Activated CD8-positive, alpha-beta T cell treated with anti-CD3 and anti-CD28 coated beads, Interleukin-2, amount 10 ng/mL, durations not matched to agents 7 days and 5 days (primary cell): ENCODE measurements at places on chromosomes 2 and 18. TPM values are rescaled to one million over a fixed set of nuclear protein-coding genes. Genes with fewer than 3 reads are reported as not detected.
A peak's percentile ranks its signal among the peaks of the same experiment; 100 is the strongest.

DNA sequence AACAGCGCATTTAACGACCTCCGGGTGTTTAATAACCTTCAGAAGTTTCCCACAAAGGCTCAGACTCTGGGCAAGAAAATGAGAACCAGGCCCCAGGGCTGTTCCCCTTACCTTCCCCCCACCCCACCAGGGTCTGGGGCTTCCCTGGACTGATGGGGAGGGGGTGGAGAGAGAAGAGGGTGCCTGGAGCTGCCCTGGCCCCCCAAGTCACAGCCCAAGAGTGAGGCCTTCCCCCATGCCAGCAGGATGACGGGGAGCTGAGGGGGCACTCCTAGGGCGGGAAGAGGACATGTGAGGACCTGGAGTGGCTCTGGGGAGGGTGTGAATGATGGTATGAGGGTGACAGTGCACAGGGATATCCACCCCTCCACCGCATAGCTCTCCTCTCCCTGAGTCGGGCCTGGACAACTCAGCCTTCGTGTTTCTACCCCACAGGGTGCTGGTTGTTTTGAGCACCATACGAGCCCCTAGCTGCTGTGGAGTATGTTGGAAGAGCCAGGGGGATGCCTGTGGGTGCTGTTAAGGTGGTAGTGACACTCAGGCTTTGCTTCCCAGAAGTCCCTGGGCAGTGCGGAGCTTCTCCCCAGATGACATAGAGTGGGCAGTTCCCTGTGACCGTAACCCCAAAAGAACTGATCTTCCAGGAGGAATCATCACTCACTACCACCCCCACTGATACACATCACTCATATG is 3.9 kb downstream of the PKDCC start:
- no peak for DNase-seq

DNA sequence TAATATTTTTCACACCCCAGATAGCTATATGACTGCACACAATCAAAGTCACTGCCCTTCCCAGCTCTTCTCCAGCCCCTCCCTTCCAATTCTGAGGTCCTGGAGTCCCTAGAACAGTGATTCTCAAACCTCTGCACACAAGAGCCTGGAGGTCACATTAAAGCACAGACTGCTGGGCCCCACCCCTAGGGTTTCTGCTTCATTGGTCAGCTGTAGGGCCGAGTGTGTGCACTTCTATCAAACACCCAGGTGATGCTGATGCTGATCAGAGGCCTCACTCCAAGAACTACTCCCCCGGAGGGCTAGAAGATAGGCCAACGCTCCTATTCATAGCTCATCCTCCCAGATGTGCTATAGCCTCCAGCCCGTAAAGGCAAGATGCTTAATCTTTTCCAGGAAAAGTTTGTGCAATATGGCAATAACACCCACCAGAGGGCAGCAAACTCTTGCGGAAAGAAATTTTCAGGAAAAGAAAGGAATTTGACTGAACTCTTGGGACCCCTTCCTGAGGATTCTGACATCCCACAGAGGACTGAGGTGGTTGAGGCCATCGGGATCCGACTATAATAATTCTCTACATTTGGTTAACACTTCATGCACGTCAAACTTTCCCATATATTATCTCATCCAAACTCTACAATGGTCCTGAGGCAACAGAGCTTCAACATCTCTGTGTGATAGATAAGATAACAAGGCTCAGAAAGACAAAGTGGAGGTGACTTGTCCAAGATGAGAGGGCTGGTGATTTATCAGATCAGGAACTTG is 194.2 kb upstream of the PKDCC start:
- DNase-seq: no peak

GRCh38 chr2:236904389-236905263 is 181.1 kb upstream of the COPS8 start:
- peak; percentile 1 for DNase-seq

DNA sequence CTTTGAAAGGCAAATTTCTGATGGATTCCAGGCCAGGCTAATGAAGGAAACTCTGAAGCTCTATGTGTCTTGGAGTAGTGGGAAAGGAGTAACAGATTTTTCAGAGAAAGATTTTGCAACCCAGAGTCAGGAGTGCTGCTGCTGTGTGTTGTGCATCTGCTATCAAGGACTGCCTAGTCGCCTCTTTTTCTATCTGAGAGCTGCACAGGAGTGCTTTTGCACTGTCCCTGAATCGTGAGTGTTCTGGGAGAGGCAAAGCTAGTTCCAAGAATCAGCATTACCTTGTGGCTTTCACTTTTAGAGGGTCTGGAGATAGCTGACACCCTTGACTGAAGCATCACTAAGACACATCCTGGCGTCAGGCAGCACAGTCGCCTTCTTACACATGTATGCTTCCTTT is 336.4 kb downstream of the PARD3B start:
- peak; percentile 76 for DNase-seq

DNA sequence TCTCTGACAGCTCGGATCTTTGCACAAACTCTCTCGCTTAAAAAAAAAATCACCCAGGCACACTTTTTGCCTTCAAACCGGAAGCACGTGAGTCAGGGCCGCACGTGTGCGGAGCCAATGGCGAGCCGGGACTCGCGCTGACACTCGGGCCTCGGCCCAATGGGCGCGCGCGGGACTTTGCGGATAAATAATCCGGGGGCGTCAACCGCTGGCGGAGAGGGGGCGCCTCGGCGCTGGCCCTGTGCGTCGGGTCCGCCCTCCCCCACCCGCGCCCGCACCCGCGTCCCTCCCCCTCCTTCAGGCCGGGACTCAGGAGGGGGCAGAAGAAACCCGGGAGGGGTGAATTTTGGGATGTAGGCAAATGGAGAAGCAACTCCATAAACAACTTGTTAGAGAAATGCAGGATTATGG is 319 bp upstream of the EN1 start:
- peak; percentile 16 for DNase-seq

DNA sequence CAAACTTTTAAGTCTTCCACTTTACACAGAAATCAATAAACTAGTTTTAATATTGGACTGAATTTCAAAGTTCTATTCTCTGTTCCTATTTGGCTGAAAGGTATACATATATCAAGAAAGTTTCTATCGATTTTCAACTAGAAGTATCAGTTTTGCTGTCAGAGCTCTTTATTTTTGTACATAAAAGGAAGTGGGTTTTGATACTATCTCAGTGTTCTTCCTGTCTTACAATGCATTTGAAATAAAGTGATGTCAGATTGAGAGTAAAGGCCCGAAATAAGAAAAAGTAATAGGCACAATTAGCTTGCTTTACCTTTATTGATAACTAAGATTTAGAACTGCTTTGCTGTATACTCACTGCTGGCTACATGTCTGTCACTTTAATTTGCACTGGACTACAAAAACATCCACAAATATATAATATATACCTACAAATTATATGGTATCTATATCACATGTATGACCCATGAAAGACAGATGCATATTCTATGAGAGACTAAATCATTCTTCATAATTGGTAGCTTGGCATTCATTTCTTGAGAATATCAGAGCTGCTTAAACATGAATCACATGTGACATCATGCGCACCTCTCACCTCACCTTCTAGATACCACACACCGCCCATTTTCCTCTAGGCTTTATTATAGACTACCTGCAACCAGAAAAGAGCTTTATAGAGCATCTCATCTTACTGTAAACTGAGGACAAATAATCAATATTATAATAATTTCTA is 83.6 kb downstream of the ASXL2 start:
- no peak for DNase-seq

DNA sequence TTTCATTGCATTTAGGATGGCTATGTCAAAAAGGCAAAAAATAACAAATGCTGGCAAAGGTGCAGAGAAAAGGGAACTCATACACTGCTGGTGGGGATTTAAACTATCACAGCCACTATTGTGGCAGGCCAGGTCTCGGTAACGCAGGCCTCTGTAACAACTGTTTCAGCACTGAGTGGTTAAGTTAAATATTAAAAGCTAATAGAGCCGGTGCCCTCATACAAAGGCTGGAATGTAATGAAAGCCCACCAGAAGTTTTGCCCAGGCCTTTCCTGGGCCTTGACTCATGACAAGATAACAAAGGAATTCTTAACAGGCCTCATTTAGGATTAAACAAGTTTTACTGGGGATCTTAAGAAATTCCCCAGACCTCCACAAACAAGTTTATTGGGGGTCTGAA is 10.7 kb downstream of the MERTK start:
- DNase-seq: no peak

DNA sequence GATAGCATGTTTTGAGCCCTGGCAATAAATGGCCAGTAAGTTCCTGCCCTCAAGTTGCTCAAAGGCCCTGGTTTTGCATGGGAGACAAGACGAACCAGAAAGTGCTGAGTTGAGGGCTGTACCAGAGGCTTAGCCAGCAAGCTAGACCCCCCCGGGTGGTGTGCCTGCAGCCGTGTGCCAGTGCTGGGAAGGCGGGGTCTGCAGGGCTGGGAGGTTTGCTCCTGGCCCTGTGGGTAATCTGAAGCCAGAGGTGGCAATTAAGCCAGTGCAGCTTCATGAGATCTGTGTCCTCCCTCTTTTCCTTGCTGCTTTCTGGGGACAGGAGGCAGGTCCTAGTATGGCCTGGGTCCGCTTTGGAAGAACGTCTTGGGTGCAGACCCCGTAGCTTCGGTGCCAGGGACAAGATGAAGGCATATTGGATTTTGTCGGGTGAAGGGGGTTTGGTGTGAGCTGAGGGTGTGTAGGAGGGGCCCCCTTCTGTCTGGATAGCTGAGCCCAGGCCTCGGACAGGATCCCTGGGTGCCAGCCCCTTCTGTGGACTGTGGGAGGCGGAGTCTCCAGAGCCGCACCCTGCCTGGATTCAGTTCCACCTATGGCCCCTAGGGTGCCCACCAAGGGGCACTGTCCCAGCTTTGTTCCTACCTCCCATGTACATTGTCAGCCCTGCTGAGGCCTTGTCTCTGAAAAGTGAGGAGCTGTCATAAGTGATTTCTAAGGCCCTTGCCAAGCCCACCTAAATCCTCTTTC is 15.6 kb downstream of the ATOH8 start:
- DNase-seq: no peak

GRCh38 chr2:71878626-71879508 is 268.8 kb downstream of the CYP26B1 start:
- no peak for DNase-seq

GRCh38 chr18:27411013-27411412 is 225.9 kb upstream of the CHST9 start:
- no peak for DNase-seq

- DNase-seq: no peak
Observed at GRCh38 chr2:54577944-54578647, 122.0 kb downstream of the SPTBN1 start.

- DNase-seq: no peak
Observed at GRCh38 chr2:240812301-240812680, 7.7 kb downstream of the KIF1A start.

- DNase-seq: no peak
Observed at GRCh38 chr2:11387843-11388242, 43.4 kb upstream of the ROCK2 start.

DNA sequence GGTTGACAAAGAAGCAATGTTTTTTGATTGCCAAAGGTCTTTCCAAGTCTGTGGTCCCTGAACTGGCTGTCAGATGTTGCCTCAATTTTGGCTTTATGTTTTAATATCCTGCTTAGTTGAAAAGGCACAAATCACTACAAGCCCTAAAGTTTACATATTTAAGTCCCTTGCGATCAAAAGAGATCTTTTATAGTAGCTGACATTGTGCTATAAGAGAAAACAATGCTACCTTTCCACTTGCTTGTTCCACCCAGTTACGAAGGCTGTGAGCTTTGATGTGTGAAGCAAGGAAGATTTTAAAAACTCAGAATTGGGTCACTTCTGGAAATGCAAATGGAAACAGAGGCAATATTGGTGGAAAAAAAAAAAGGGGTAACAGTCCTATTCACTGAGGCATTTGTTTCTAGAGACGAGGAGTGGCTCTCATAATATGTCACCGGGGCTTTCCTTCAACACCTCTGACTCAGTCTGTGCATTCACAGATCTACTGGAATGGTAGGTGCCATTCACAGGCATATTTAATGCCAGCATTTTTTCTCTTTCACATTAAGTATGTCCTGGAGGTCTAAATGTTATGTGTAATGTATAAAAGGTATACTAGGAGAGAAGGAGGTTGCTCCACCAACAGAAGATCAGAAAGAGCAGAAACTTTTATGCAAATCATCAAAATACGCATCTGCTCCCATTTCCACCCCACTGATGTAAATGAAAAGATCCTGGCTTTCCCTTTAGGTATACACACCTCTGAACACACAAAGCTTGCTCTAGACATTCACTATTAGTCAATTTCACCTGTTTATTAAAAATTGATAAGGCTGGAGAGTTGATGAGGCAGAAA is 91.8 kb downstream of the TGIF1 start:
- no peak for DNase-seq

GRCh38 chr2:15364561-15364960 is 196.6 kb downstream of the NBAS start:
- no peak for DNase-seq

- DNase-seq: no peak
Observed at GRCh38 chr2:148124271-148124670, 103.4 kb downstream of the MBD5 start.

GRCh38 chr2:181751266-181752030 is 71.1 kb upstream of the NEUROD1 start:
- DNase-seq: no peak

- DNase-seq: peak; percentile 76
Observed at GRCh38 chr18:58529714-58530354, 99.1 kb downstream of the ALPK2 start.

The CCDC178 gene
- not detected for total RNA-seq

The C2orf78 gene
- not detected for total RNA-seq

The GREB1L gene
- not detected for total RNA-seq

The KRTCAP3 gene
- 5.6 TPM for total RNA-seq

The MALL gene
- total RNA-seq: not detected

The CD302 gene
- total RNA-seq: 0.08 TPM

The SLC14A1 gene
- 2.4 TPM for total RNA-seq

The XIRP2 gene
- total RNA-seq: not detected

The REG1A gene
- total RNA-seq: not detected

The XPO1 gene
- 208 TPM for total RNA-seq

The RPRD1A gene
- total RNA-seq: 26.8 TPM

The PRSS56 gene
- not detected for total RNA-seq
